Epithelial cell of proximal tubule (primary cell): ENCODE measurements at places on chromosomes 6 and 20. TPM values are rescaled to one million over a fixed set of nuclear protein-coding genes. Genes with fewer than 3 reads are reported as not detected.

The MEP1A gene
- not detected in 2 replicates for total RNA-seq

The PRELID3B gene
- 75.7 and 76.3 TPM in 2 replicates for total RNA-seq

The TMEM244 gene
- not detected in 2 replicates for total RNA-seq

The WASF1 gene
- total RNA-seq: 13.0 and 15.7 TPM in 2 replicates

The APOM gene
- total RNA-seq: 0.72 and 0.81 TPM in 2 replicates
